ENCODE measurements at places on chromosomes 6 and 20.
A peak's percentile ranks its signal among the peaks of the same experiment; 100 is the strongest.

GRCh38 chr6:143527677-143528076 is 16.2 kb upstream of the FUCA2 start:
- no peak for DNase-seq

GRCh38 chr20:3874194-3874844 is 14.9 kb upstream of the PANK2 start:
- DNase-seq: no peak

DNA sequence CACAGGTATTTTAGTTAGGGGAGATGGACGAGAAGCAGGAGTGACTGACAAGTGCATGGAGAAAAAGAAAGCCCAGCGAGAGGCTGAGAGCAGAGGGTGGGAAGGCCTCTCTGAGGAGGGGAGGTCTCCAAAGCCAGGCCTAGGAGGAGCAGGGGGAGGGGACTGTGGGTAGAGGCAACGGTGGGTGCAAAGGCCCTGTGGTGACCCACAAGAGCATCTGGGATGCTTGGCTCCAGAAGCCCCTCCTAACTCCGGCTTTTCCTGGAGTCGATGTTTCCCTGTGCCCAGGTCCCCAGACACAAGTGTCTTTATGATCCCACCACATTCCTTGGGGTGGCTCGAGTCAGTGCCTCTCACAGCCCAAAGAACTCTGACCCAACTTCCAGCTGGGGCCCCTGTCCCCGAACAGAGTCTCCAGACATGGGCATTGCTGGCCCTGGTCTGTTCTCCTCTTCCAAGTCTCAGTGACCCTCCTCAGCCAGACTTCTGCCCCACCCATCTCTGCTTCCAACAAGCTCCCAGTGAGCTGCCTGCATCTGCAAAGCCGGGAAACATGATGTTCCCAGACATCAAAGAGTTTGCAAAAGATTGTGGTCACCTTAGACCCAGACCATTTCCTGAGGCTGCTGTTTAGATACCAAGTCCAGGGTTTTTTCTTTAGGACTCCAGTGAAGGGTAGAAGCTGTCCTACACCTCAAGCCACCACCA is 11.1 kb upstream of the BMP7 start:
- no peak for DNase-seq

DNA sequence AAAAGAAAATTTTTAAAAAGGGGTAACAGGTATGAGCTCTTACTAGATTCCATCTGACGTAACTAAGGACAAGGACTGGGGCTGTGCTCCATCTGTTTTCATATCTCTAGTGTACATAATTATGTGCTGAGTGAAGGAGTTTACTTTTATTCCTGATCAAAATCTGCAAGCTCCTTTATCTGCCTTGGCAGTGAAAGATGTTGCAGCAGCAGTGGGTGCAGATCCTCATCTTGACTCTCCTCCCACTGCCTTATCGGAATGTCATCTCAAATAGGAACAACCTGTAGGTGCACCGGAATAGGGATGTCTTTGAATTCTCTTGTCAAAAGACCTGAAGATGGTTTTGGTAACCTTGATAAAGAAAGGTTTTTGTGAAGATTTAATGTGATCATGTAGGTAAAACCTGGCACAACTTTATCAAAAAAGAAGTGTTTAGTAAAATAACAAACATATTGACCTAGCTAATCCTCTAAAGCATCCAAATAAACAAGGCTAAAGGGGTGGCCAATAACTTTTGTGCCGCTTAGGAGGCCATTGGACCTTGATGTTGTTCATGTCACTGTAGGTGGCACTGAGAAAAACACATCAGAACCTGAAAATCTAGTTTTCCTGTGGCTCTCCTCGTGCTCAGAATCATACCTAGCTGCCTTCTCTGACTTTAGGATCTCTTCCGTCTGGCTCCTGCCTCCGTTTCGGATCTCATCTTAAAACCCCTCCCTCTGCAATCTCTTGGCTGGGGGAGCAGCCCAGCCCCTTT is 19.0 kb upstream of the SLC16A10 start:
- DNase-seq: no peak

DNA sequence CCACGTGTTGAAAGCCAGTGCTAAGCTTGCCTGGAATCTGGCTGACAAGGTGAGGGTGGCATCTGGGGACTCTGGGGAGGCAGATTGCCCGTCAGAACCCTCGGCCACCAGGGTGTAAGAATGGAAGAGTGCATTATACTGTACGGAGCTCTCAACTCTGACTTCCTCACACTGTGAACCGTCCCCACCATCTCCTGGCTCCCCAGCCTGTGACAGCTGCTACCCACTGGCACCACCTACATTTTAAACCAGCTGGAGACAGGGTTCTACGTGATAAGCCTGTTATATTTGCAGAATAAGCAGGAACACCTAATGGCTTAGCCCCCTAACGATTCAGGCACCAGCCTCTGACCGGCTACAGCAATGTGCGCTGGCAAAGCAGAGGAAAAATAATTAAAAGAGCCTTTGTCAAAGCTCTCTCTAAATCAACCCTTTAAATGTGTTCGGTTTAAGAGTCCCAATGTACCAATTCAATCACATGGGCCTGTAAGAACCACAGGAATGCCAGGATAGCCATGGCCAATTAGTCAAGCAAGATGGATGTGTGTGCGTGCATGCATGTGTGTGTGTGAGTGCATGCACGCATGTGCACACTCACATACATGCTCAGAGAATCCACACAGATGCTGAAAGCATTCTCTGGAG is 89.1 kb upstream of the TAB2 start:
- no peak for DNase-seq

GRCh38 chr20:396619-397431 is 11.3 kb upstream of the RBCK1 start:
- DNase-seq: no peak

DNA sequence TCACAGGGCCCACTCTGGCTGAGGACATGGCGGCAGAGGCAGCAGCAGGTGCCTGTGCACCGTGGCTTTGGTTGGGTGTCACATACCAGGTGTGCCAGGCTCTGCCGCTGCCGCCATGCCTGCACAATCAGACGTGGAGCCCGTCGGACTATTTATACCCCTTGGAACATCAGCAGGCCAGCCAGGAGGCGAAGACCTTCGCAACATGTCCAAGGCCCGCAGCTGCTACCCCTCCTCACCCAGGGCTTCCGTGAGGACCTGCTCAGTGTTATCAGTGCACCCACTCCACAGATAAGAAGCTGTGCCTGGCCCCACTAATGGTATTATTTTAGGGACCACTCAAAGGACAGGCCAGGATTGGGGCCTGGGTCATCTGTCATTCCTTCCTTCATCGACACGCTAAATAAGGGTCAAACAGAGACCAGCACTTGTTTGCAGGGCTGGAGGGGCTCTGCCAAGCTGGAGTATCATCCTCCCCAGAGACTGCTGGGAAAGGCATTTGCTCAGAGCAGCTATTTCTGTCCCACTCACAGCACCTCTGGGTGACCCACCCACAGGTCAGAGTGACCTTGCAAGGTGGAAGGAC is 109.2 kb downstream of the BMP7 start:
- DNase-seq: no peak

DNA sequence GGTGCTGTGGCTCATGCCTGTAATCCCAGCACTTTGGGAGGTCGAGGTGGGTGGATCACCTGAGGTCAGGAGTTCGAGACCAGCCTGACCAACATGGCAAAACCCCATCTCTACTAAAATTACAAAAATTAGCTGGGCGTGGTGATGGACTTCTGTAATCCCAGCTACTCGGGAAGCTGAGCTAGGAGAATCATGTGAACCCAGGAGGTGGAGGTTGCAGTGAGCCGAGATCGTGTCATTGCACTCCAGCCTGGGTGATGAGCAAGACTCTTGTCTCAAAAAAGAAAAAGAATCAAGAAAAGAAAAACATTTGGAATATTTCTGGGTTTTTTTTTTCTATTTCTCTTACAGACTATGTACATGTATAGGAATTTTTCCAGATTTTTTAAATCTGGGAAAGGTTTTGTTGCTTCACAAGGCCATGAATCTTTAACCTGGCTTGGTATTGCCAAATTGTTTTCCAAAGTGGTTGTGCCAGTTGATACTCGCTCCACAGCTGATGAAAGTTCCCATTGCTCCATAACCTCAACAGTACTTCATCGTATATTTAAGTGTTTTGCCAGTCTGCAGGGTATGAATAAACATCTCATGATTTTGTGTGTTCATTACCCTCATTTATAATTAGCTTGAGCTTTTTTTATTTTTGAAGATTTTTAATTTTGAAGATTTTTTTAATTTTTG is 33.5 kb downstream of the RNF217 start:
- DNase-seq: no peak

GRCh38 chr6:152387091-152387490 is 250.1 kb downstream of the SYNE1 start:
- DNase-seq: no peak

- no peak for DNase-seq
Measured at GRCh38 chr6:43926634-43927531, 156.9 kb downstream of the VEGFA start.

- peak; percentile 15 for DNase-seq
Measured at GRCh38 chr6:30453508-30454116, 35.7 kb upstream of the HLA-E start.

- no peak for DNase-seq
Measured at GRCh38 chr6:168908887-168909286, 344.8 kb downstream of the THBS2 start.

DNA sequence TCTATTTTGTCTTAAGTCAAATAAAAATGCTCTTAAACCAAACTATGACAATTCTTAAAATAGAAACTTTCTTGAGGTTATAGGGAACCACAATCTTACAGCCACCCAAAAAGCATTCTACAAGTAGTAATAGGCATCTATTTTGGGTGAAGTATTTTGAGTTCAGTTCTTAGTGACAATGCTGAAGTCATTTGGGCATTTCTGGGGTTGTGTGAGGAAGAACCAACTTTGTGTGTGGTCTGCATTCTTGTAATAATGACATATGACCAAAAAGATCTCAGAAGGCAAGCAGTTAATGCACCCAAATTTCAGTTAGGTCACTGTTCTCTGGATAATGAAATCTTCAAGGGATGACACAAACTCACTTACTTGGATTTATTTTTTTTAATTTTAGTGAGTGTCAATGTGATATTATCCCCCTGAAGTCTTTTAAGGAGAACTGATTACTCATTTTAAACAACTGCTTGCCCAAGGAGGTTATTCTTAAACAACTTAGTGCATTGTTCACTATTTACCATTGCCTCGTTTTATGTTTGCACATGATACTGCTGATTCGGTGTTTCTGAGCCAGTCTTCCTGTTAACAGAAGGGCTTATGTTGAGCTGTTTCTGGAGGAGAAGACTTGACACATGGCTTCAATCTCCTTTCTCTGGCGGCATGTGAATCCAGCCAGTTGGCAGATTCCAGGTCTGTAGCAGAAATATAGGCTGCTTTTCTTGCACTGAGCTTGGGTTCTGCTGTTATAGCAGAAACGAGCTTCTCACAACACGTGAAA is 618.9 kb downstream of the BCKDHB start:
- DNase-seq: no peak

DNA sequence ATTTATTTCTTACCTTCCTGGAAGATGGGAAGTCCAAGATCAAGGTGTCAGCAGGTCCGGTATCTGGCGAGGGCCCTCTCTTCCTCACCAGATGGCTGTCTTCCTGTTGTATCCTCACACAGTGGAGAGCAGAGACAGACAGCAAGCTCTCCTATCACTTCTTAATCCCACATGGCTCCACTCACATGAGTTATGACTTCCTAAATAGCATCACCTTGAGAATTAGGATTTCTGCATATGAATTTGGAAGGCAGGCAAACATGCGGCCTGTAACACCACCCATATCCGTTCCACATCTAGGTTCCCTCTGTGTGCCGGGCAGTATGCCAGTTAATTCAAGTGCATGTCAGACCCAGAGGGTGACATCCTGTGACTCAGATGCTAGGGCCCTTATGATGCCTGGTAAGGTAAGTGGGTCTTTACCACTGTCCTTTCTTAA is 2.1 kb downstream of the RAET1E start:
- DNase-seq: no peak

GRCh38 chr20:370151-370600 is 10.4 kb upstream of the TRIB3 start:
- DNase-seq: no peak

GRCh38 chr6:8536122-8536521 is 100.8 kb upstream of the SLC35B3 start:
- DNase-seq: no peak

- peak; percentile 56 for DNase-seq
Measured at GRCh38 chr6:135535989-135536414, 38.5 kb upstream of the AHI1 start.

- no peak for DNase-seq
Measured at GRCh38 chr6:34773916-34774315, 16.6 kb downstream of the SNRPC start.

GRCh38 chr20:44748005-44748370 is 2.3 kb downstream of the KCNK15 start:
- no peak for DNase-seq

DNA sequence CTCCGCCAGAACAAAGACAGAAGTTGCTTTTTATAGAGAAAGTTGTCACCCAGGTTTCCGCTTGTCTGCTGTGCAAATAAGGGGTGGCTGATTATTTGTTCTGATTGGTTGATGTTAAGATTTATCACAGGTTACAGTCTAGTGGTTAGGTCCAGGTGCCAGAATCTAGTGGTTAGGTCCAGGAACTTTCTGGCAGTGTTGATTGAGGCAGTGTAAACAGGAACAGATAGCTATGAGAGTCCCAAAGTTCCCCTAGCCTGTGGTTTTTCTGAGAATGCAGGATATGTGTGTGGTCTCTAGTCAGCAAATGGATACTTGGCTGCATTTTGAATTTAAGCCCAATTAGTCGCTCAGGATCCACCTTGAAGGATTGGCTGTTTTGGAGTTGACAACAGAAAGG is 148.0 kb downstream of the TMEM200A start:
- no peak for DNase-seq

GRCh38 chr6:137775227-137775626 is 91.8 kb upstream of the TNFAIP3 start:
- DNase-seq: no peak

- no peak for DNase-seq
Measured at GRCh38 chr6:145147559-145147958, 587.8 kb downstream of the EPM2A start.

DNA sequence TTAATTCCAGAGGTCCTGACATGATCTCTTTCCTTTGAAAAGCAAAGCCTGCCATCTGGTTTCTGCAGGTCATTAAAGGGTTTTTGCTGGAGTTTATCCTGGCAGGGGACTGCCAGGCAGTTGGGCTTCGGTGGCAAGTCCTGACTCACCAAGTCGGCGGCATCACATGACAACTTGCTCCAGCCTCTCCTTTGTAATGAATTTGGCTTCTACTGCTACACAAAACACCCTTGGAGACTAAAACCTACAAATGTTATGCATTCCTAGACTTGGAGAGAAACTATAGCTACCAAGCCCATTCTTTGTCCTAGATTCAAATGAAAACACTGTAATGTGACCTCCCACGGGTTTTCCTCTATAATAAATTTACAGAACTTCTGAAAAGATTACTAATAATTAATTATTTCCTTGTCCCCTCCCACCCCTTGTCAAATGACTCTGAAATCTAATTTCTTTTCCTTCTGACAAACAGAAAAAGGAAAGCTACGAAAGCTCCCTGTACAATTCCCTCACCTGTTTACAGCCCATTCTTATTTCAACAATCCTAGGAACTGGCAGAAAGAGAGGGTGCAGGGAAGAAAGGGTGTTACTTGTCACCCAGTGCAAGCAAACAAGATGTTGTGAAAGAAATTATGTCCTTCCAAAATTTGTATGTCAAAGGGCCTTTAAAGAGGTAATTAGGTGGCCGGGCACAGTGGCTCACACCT is 62.9 kb downstream of the QRSL1 start:
- peak; percentile 39 for DNase-seq

Data from NCI-H446 (cell line).